ENCODE measurements at places on chromosomes 16 and 17.
A peak's percentile ranks its signal among the peaks of the same experiment; 100 is the strongest.

DNA sequence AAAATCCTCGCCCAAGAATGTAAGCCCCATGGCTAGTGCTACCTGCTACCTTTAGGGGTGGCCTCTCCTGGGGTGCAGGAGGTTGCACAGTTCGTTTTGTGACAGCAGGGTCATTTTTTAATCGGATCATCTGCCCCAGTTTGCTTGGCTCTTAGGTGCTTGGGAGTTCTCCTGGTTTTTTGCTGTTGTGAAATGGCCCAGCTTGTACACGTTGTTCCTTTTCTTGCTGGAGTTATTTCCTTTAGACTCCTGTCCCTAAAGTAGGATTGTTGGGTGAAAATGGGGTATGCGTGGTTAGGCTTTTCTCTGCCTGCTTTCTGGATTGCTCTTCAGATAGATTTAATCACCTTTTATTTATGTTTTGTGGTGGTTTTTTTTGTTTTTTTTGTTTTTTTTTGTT lies 25.8 kb downstream of the ABCC1 start:
- DNase-seq = no peak

GRCh38 chr16:725463-726187 lies 618 bp downstream of the CCDC78 start:
- DNase-seq = no peak

DNA sequence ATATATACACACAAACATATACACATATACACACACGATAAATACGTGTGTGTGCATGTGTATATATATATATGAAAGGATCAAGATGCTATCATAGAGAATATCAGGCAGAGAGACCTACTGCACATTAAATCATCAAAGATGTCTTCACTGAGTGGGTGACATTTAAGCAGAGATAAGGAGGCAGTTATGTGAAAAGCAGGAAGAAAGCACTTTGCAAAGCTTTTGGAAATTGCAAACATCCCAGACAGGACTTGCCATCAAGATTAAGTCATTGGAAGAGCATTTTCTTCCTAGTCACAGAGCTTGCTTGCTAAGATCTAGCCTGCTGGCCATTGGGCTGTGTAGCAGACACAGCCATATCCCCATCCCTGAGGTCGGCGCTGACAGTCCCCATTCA lies 56.4 kb downstream of the VAT1L start:
- DNase-seq = no peak

DNA sequence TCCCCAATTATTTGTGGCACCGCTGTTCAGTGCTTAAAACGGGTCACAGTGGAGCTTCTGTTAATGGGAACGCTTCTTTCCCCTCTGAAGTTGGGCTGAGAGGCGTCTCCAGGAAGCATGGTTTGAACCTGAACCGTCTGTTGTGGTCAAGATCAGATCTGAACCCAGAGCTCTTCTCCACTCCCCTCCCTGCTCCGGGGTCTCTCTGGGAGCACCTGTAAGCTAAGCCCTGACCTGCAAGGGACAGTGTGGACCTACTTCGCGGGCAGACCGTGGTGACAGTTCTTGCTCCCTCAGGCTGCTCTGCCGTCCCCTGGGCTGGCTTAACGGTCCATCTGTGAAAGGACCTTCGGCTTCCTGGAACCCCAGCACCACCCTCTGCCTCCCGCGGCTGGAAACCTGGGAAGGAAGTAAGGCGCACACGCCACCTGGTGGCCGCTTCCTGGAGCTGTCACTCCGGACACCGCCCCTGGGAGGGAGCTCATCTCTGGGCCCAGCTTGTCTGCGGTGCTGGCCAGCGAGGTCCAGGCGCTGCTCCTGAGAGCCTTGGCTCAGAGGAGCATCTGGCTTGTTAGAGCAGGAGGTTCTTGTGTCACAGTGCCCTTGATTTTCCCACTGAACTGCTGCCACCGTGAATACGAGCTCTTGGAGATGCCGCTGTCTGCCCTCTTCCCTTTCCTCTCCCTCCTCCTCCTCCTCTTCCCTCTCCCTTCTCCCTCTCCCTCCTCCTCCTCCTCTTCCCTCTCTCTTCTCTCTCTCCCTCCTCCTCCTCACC lies 518.5 kb upstream of the EEF2KMT start:
- peak; percentile 23 for DNase-seq

GRCh38 chr16:75660726-75661302 lies 13.2 kb downstream of the TERF2IP start:
- DNase-seq = no peak

GRCh38 chr16:74297145-74297665 lies 591 bp downstream of the PSMD7 start:
- DNase-seq = peak; percentile 48

GRCh38 chr17:64448665-64449512 lies at the start of gene MILR1:
MILR1 (plus strand) TSS chr17:64449115; CDS start chr17:64449169, 54 bp downstream.
- DNase-seq = no peak

DNA sequence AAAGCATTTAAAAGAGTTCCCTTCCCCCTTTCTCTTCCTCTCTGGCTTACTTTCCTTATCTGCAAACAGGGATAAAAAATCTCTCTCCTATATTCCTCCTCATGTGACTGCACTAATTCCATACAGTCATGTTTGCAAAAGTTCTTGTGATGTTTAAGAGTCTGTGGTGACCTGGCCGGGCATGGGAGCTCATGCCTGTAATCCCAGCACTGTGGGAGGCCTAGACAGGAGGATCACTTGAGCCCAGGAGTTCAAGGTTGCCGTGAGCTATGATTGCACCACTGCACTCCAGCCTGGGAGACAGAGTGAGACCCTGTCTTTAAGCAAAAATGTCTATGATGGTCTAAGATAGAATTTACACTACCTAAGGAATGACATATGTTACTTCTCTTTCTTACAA lies 19.6 kb downstream of the NOG start:
- no peak for DNase-seq

DNA sequence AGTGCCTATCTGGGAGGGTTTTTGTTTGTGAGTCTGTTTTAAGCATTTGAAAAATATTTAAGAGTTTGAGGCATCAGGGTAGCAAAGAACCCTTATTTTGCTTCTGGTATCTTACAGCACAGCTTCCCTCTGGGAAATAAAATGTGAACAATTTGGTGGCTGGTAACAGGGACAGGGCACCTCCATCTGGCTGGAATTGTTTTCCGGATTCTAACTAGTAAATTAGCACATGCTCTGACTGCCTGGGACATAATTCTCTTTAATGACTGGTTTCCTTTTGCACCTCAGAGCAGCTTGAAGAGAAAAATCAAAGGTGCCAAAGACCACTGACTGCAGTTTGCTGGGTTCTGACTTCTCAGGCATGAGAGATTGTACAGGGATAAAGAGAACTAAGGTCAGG lies 469.1 kb downstream of the GRIN2A start:
- DNase-seq = no peak

GRCh38 chr17:30922235-30923030 lies 688 bp downstream of the ADAP2 start:
- DNase-seq = no peak

GRCh38 chr16:23502466-23502865 lies 7.8 kb downstream of the GGA2 start:
- DNase-seq = no peak

DNA sequence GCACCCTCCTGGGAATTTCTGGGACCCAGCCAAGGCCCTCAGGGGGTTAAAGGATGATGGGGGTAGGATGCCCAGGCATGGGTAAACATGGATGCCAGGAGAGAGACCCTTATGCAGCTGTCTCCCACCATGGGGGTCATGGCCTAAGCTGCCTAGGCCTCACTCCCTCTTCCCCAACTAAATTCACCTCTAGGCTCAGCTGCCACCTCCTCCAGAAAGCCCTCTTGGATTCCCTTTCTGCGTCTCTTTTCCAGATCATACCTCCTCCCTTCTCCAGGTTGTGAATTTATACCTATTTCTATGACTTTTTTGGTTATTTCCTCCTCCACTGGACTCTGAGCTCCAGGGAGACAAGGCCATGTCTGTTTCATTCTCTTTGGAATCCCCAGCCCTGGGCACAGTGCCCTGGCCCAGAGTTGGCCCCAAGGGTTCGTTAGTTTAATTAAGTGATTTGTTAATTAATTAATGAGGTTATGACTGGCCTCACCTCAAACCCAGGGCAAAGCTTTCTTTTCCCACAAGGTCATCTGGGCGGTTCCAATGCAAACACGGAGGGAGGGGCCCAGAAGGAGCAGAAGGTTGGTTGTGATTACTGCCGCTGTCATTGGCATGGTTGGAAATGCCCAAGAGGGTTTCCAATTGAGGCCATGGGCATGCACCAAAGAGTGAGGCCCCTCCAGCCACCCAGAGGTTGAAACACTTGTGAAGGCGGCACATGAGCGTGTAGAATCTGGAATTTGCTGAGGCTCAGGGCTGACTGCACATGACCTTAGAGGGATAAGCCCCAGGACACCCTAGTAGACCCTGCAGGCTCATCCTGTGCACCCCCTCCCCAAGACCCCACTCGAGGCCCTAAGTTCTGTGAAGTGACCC lies 6.9 kb upstream of the KRT17 start:
- DNase-seq = no peak

DNA sequence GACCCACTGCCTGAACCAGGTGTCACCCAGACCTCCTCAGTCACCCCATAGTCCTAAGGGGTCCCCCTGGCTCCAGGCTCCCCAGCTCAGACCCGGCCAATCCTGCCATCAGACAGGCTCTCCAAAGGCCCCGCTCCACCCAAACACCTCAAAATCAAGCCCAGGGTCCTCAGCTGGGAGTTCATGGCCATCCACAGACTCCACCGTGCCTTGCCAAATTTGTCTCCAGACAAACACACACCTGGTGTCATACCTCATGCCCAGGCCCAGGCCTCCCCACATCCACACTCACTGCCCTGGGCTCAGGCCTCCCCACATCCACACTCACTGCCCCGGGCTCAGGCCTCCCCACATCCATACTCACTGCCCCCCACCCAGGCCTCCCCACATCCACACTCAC lies 12.5 kb downstream of the RPH3AL start:
- no peak for DNase-seq

DNA sequence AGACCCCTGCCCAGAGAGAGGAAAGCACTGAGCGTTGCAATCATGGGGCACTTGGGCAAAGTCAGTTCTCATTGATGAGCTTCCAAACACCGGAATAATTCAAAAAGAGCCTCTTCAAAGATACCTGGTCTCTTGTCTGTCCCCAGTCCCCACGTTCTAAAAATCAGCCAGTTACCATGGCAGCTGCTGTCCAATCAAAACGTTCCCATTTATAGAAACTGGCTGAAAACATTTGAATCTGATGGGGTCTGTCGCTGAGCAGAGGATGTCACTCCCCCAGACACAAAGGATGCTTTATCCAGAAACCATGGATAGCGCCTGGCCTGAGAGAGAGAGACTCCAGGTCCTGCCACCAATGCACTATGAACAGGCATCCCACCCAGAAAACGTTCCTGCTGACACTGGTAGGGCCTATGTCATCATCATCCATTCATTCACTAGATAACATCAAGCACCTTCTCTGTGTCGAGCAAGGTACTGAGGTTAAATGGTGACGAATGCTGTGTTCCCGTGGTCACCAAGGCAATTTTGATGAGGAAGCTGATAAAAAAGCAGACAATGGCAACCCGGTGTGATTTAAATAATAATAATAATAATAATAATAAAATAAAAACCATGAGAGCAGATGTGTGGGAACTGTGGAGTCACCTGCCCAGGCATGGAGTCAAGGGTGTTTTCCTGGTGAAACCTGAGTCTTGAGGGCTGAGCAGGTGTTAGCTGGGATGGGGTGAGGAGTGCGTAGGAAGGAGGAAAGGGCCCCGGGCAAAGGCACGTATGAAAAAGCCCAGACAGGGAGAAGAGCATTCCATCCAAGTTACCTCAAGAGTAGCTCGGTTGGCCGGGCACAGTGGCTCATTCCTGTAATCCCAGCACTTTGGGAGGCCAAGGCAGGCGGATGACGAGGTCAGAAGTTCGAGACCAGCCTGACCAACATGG lies 19.0 kb upstream of the CALB2 start:
- no peak for DNase-seq
